ENCODE measurements at places on chromosomes 13 and 19.

DNA sequence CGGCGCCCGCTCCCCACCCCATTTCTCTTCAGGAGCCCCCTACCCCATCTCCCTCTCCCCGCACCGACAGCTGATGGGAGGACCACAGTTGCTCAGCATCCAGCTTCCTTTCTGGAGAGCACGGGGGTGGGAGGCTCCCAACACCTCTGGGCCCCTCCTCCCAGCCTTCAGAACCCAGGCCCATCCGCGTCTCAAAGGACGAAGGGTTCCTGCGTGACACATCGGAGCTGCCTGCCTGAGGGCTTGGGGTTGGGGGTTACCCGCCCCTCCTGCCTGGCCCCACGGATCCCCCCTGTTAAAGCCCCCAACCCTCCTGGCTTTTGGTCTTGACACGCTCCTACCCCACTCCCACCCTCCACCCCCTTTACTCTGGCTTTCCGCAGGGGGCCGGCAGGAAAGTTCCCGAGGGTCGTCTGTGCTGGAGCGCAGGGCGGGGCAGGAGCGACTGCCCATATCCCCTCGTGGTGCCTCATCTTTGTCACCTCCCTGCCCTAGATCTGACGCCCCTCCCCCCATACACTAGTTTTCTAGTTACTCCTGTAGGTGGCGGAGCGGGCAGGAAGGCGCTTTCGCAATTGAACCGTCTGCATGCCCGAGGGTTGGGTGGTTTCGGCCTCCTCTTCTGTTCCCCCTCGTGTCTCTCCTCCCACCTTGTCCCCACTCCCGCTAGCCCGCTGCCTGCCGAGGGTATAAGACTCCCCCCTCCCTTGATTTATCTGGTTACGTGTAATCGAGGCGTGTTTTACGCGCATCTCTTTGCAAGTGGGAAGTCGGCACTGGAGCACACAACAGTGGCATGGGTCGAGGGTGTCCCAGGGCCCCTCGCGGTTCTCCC lies 924 bp downstream of the TRAPPC5 start:
- DNase-seq, result peak; percentile 77

- DNase-seq, result no peak
Observed at GRCh38 chr13:67017276-67017675, 212.9 kb downstream of the PCDH9 start.

GRCh38 chr19:4695224-4695731 lies 25.1 kb upstream of the MYDGF start:
- no peak for DNase-seq

GRCh38 chr19:2653710-2654707 lies 48.5 kb downstream of the GNG7 start:
- no peak for DNase-seq

DNA sequence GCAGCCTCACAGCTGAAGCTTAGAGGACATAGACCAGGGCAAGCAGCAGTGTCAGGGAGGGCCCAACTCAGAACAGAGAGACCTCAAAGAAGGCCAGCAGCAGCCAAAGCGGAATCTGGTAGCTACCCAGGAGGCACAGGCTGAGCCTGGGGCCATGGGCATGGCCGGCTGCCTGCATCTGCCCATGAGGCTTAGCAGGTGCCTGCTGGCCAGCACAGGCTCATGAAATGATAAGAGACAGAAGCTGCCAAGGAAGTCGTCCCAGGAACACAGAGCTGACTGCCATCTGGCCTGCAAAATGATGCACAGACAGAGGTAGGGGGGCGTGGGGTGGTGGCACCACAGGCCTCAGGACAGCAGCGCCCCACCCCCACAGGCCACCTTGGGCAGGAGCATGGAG lies 29.2 kb downstream of the TUBA3C start:
- no peak for DNase-seq

- DNase-seq, result no peak
Observed at GRCh38 chr13:101292711-101293110, 123.6 kb downstream of the NALCN start.

DNA sequence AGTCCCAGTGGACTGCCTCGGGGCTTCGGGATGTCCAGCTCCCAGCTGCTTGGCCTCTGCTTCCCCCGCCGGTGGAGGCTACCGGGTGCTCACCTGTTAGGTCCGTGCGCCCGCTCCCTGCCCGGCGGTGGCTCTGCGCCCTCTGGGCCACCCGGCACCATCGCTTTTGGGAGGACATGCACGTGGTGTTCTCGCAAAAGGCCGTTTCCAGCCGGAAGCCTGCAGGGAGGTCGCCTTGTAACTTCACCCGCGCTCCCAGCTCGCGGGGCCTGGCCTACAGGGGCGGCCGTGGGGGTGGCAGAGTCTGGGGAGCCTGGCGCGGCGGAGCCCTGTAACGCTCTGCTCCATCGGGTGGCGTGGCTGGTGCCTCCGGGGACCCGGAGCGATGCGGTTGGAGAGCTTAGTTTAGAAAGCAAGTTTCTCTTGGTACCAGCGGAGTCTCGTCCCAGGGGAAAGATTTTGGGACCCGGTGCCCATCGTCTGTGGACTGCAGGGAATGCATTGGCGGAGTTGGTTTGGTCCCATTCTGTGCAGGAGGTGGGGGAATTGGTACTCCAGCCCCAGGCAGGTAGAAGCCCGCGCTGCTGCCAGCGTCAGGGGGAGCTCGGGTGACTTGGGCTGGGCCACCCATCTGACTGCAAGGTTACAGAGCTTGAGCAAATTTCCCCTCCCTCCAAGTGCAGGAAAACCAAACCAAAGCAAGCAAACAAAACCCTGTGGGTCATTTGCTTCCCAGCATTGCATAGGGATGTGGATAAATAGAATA lies 673 bp downstream of the SPATA13 start:
- DNase-seq, result peak; percentile 43

GRCh38 chr13:42525035-42525504 lies 48.9 kb upstream of the TNFSF11 start:
- no peak for DNase-seq

- DNase-seq, result no peak
Observed at GRCh38 chr19:17866312-17866963, 5.3 kb upstream of the SLC5A5 start.

GRCh38 chr13:76213423-76213904 lies 577.3 kb downstream of the LMO7 start:
- no peak for DNase-seq

GRCh38 chr19:4473763-4474513 lies 1.8 kb downstream of the HDGFL2 start:
- no peak for DNase-seq

- no peak for DNase-seq
Observed at GRCh38 chr13:93480553-93481106, 254.0 kb downstream of the GPC6 start.

DNA sequence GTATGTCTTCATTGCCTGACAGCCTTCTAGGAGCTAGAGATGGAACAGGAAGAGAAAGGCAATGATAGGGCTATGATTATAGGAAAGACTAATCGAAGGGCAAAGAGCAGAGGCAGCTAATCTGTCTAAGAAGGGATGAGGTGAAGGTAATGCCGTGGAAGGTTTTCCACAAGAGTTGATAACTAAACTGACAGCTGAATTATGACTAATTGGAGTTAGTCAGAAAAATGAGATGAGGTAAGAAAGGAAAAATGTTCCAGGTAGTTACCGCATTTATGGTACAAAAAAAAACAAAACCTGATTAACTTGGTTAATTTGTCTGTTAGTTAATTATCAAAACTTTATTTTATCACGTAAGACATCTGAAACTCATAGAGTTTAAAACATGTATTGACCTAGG lies 260.3 kb downstream of the SLITRK6 start:
- no peak for DNase-seq

GRCh38 chr13:68358294-68358705 lies 1128.2 kb upstream of the PCDH9 start:
- no peak for DNase-seq

DNA sequence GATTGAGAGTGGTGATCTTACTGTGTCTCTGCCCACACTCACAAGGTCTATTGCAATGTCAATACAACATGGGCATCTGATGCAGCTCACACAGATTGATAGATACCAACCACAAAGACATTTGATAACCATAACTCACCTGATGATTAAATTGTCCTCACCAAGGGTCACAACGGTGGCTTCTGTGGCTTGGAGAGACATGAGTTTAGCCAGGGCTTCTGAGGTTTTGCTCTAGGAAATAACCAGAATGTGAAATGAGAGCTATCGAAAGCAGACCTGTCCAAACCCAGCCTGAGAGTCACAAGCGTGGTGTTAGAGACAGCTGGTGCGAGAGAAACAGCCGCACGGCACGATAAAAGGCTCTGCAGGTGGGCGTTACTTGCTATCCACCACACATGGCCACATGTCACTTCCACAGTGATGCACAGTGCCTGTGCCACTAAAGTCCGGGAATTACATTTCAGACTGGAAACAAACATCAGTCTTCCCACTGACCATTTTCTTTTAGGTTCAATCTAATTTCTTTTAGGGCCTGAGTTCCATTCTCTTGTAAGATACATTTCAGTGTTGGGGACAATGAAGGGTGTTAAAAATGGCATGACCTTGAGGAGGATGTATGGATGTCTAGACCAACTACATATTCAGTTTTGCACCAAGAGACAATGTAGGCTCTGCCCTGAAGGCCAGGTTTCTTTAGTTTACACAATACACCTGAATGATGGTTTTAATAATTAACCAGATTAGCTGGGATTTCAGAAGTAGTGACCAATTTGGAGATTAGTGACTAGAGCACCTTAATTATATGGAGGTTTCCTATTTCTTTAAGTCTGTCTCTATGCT lies 53.7 kb downstream of the ATP7B start:
- DNase-seq, result no peak

GRCh38 chr13:97660594-97661260 lies 226.8 kb downstream of the RAP2A start:
- no peak for DNase-seq

DNA sequence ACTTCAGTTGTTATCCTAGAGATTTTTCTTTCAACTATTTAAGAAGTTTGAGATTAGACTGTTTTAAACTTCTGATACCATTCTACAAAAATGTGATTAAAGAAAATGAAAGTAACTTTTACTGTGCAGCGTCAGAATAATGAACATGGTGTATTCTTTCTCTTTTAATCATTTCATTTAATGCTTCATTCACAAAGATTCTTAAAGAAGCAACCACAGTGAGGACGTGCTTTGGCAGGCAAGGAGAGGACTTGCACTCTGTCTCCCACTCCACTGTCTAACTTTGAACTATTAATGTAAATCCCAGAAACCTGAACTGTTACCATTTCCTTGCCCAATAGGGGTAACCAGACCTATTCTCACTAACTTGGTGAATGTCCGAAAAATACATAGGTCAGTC lies 137.0 kb downstream of the KCNRG start:
- DNase-seq, result no peak

- DNase-seq, result no peak
Observed at GRCh38 chr13:70623239-70623638, 515.0 kb upstream of the KLHL1 start.

DNA sequence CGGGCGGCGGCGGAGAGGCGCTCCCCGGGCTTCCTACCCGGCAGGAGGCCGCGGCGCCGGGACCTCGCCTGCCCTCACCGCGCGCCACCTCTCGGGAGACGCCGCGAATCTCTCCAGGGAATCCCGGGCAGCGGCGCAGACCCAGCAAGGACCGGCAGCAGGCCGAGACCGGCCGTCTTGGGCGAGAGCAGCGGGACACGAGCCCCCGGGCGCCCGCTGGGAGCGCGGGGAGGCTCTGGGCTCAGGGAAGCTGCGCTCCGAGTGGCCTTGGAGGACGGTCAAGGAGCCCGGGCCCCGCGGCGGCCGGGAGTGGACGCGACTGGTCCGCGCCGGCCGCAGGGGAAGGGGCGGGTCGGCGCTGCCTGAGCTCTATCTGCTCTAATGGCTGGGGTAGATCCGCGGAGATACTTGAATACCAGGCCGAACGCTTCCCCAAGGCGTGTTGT lies 14.7 kb downstream of the CDX2 start:
- DNase-seq, result no peak

DNA sequence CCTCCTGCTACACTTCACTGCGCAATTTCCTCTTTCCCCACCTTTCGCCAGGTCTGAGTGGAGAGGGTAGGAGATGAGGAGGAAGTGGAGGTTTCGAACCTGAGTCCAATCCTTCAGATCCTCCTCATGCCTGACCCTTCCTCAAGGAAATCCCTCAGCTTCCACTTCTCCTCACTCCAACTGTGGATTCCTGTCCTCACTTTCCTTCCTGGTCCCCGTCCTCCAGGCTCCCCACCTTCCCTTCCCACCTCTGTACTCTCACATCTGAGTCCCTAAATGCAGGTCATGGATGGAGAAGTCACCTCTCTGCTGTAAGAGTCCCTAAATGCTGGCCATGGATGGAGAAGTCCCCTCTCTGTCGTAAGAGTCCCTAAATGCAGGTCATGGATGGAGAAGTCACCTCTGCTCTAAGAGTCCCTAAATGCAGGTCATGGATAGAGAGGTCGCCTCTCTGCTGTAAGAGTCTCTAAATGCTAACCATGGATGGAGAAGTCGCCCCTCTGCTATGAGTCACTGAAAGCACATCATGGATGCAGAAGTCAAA lies 3.1 kb downstream of the TMEM86B start:
- DNase-seq, result no peak

DNA sequence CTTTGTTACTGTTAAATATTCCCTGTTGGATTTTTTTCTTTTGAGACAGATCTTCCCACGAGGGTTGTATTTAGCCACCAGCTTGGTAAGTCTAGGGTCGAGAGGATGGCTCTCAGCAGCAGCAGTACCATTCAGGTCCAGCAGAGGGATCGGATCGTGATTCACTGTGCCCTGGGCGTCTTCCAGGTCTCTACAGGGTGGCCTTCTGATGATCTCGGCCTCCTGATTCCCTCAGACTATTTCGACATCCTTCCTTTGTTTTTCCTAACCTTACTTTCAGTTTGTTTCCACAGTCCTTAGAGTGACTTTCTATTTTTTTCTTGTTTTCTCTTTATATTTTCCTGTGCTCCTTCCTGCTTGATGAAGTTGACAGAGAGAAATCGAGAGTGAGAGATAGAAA lies 1436.9 kb downstream of the UQCRFS1 start:
- no peak for DNase-seq

DNA sequence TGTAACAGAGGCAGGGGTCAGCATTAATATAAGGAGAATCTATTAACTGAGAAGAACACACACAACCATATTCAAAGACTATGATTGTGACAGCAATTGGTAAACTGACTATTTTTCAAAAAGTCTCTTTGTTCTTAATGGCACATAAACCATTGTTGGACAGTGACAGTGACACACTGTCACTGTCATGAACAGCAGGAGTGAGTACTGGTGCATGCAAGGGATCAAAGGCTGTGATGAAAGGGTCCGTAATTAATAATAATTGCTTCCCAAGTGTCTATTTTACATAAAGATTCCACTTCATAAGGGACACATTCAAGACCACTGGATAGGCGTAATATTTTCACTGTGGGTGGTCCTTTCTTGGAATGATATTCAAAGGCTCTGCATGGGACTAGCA lies 50.7 kb downstream of the LHFPL6 start:
- DNase-seq, result no peak

DNA sequence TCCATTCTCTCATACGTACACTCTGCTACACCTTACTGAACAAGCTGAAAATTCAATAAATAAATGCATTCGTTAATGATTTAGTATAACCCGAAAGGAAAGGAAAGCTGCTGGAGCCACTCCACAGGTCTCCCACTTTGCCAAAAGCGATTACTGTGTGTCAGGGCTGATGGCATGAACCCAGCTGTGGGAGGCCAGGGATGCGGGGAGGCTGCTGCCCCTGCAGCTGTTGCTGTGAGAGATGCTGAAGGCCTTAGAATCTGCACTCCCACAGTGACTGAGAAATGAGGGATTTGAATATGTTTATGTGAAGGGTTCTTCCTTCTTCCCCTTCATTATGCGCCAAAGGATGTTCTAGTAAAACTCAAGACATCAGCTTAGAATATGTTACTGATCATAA lies 58.7 kb upstream of the NBEA start:
- DNase-seq, result no peak

Measured in GM12892 (cell line).